ENCODE measurements at places on chromosomes 7 and 10.

GRCh38 chr10:90587081-90587491 lies 270.8 kb downstream of the HTR7 start:
- DNase-seq = no peak

- no peak for DNase-seq
These were observed 51.4 kb downstream of the C10orf67 start for GRCh38 chr10:23293145-23293724.

GRCh38 chr7:108875139-108875538 lies 305.5 kb downstream of the DNAJB9 start:
- no peak for DNase-seq

DNA sequence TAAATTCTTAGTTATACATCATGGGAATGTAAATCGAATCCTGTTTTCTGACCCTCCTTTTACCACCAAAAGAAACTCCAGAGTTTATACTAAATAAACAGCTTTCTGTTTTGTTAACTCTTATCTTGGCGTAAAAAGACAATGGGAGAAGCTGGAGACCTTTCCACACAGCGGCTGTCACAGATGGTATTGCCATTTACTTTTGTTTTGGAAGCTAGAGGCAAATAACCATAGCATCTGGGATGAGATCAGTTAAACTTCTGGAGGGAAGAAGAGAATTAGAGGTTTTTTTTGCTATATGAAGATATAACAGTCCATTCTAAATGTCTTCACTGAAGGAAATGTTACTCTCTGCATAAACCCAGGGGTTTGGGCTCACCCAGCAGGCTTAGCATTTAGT lies 258.9 kb downstream of the REEP3 start:
- DNase-seq = no peak

DNA sequence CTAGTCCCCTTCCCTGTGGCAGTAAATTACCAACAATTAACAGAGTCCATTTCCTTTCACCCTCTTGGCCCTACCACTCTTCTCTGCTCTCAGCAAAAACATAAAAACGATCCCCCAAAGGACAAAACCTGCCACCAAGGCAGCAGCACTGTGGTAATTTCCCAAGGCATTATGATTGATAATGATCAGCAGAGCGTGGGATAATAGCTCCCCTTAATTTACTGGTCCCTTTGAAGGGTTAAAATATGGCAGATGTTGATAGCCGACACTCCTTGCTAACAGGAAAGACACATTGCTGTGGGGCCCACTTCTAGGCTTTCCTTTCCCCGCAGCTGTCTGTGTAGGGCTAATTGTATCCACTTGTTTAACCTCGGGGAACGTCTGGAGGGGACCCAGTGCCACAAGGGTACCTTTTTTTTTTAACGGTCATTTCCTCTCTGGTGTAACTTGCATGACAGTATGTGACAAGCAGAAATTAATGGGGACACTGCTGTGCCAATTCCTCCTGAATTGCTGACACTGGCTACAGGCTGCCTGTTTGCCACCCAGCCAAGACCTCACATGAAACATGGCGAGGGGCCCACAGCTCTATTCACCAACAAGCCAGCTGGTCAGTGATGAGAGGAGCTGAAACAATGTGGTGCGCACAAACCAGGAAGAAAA lies 81.3 kb downstream of the CDK6 start:
- DNase-seq = no peak
